Endodermal cell (in vitro differentiated cells): ENCODE measurements at places on chromosomes 2 and 18. TPM values are rescaled to one million over a fixed set of nuclear protein-coding genes. Genes with fewer than 3 reads are reported as not detected.
A peak's percentile ranks its signal among the peaks of the same experiment; 100 is the strongest.

GRCh38 chr2:32330136-32330535 lies 26.7 kb upstream of the BIRC6 start:
- no peaks in the 10 kb centered on the region for H3K4me1 ChIP-seq
- H3K36me3 ChIP-seq, result no peaks in the 10 kb centered on the region
- H3K27me3 ChIP-seq, result no peaks in the 10 kb centered on the region
- no peak overlapping the region for H3K4me3 ChIP-seq
- peak overlapping the region; percentile 22 for H3K27ac ChIP-seq
- DNase-seq, result no peak

GRCh38 chr2:231714639-231715498 lies 6.5 kb downstream of the PTMA start:
- no peak overlapping the region for H3K4me3 ChIP-seq
- peaks cover 38% of the 10 kb centered on the region for H3K36me3 ChIP-seq
- H3K4me1 ChIP-seq, result no peaks in the 10 kb centered on the region
- no peaks in the 10 kb centered on the region for H3K27me3 ChIP-seq

DNA sequence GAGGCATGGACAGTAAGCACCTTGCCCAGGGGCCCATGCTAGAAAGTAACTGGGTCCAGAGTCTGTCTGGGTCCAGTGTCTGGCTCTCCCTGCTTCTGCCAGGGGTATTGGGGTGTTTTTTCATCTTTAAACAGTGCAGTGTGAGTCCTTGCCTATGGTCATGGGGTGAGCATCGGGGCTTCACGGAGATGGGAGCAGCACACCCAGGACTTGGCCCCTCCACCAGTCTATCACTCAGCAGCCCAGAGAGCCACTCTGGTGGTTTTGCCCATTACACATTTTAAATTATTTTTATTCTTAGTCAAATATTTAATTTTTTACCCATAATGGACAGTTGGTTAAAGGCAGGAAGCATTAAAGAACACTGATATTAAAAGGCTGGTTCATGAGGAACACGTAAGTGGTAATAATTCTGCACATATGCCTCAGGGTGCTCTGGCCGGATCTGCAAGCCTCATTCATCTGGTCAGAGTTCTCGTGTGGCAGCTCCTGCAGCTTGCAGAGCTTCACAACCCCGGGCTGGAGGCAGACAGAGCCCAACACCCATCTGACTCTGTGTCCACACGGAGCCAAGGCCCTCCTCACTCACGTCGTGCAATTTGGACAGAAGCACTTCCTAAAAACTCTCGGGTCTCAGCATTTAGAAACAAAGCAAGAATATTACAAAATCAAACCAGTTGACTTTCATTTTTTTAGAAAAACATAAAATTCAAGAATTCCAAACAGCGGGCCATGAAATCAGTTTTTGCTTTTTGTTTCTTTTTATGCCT lies 204.1 kb downstream of the CTIF start:
- no peak overlapping the region for H3K4me3 ChIP-seq
- H3K4me1 ChIP-seq, result no peaks in the 10 kb centered on the region
- H3K36me3 ChIP-seq, result no peaks in the 10 kb centered on the region
- H3K27me3 ChIP-seq, result no peaks in the 10 kb centered on the region

- DNase-seq, result no peak
- no peak overlapping the region for H3K4me3 ChIP-seq
- no peaks in the 10 kb centered on the region for H3K36me3 ChIP-seq
- H3K4me1 ChIP-seq, result peaks cover 25% of the 10 kb centered on the region
- H3K27me3 ChIP-seq, result peaks cover 10% of the 10 kb centered on the region
Observed at GRCh38 chr2:157836531-157836930, 39.6 kb downstream of the ACVR1 start.

Gene AFF3
- 0.73 and 0.75 TPM in 2 replicates for total RNA-seq

Gene ASB18
- total RNA-seq, result not detected in 2 replicates

Gene ANKRD62
- not detected in 2 replicates for total RNA-seq

DNA sequence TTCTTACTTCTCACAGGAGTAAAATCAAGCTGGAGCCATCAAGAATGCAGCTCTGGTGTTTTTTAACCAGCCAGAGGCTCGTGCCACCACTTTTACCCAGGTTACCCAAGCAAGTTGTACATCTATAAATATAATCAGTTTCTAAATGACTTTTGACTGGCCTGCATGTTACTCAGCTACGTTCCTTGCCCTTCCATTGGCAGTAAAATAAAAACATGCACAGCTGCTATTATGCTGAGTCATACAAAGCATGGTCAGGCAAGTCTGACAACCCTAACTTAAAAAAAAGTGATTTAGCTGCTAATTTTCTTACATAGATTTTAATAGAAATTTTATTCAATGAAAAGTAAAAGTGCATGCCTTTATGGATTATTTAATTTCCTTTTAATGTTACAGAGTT lies 111.7 kb upstream of the CSRNP3 start:
- no peaks in the 10 kb centered on the region for H3K36me3 ChIP-seq
- H3K4me3 ChIP-seq, result no peak overlapping the region
- H3K4me1 ChIP-seq, result no peaks in the 10 kb centered on the region
- no peak for DNase-seq
- no peaks in the 10 kb centered on the region for H3K27me3 ChIP-seq

- H3K27ac ChIP-seq, result no peak overlapping the region
- H3K27me3 ChIP-seq, result no peaks in the 10 kb centered on the region
- no peaks in the 10 kb centered on the region for H3K36me3 ChIP-seq
Observed at GRCh38 chr2:41040782-41041520, 589.1 kb upstream of the SLC8A1 start.

Gene EN1
- not detected in 2 replicates for total RNA-seq

DNA sequence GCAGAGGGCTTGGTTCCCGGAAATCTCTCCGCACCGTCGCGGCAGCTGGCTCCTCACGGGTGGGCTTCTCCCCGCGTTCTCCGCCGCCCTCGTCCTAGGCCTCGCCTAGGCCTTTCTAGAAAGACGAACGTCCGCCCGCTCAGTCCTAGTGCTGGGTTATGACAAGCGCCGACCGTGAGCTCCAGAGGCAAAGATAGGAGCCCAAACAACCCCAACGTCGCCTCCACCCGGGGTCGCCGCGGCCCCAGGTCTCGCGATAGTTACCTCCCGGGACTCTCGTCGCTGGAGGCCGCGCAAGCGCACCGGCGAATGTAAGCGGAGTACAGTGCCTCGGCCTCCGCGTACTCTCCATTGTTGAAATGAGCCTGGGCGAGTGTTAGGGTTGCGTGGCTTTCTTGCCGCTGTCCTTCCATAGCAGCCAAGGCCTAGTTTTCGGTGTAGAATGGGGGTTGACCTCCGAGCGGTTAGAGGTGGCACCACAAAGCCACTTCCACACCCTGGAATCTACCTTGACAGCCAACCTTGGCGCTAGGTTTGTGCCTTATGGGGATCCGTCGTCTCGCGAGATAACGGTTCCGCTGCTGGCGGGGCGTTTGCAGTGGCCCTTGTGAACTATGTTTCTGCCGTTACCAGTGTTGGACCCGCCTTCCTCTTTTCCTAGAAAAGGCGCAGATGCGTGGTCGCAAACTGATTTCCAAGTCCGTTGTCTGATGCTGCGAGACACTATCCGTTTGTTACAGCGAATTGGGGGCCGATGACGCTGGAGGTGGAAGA lies at the start of gene TTC32:
Gene TTC32 (minus strand): TSS at position 542 of the 774 bp plus-strand sequence. CDS start 129 bp downstream, at position 413.
- DNase-seq, result peak; percentile 97
- peak within 1 kb of the TSS; percentile 97 for H3K4me3 ChIP-seq
- H3K27me3 ChIP-seq, result no peaks in the 10 kb centered on the region
- no peaks in the 10 kb centered on the region for H3K36me3 ChIP-seq
- peak within 1 kb of the TSS; percentile 83 for H3K27ac ChIP-seq
- H3K4me1 ChIP-seq, result peaks cover 4% of the 10 kb centered on the region

DNA sequence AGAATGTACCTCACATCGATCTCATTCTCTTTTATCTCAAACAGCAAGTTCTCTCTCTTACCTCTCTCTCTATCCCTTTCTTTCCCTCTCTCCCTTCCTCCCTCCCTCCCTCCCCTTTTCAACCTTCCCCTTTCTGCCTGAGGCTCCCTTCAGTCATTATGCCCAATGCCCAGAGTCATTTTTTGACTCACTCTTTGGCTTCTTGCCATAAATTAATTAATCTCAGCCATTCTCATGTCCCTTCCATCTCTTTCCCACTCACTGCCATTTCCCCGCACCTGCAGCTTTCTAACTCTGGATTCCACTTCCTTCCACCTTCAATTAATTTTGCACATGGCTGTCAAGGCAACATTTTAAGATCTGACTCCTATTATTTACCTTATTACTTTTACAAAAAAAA lies 60.1 kb downstream of the EVA1A start:
- no peaks in the 10 kb centered on the region for H3K36me3 ChIP-seq
- no peak overlapping the region for H3K27ac ChIP-seq
- no peak for DNase-seq
- H3K4me1 ChIP-seq, result no peaks in the 10 kb centered on the region
- H3K27me3 ChIP-seq, result peaks cover 9% of the 10 kb centered on the region

GRCh38 chr2:118047380-118047826 lies 33.5 kb upstream of the CCDC93 start:
- H3K27ac ChIP-seq, result no peak overlapping the region
- DNase-seq, result no peak
- no peaks in the 10 kb centered on the region for H3K27me3 ChIP-seq

GRCh38 chr18:78390348-78390951 lies 589.2 kb upstream of the SALL3 start:
- no peaks in the 10 kb centered on the region for H3K4me1 ChIP-seq
- no peak for DNase-seq
- H3K36me3 ChIP-seq, result no peaks in the 10 kb centered on the region
- H3K27me3 ChIP-seq, result no peaks in the 10 kb centered on the region
- H3K4me3 ChIP-seq, result no peak overlapping the region

DNA sequence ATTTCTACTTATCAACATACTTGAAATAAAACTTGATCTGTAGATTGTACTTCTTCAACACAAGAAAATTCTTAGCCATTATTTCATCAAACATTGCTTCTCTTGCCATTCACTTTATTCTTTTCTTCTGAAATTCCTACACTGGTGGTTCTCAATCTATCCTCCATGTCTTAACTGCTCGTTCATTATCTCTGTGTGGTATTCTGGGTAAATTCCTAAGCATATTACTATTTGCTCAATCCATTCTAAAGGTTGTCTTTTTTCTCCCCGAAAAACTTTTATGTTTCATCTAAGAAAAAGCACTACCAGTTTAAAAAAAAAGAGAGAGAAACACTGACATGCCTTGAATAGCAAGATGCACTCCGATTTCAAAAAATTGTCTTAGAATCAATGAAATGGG lies 18.0 kb downstream of the SP3 start:
- no peaks in the 10 kb centered on the region for H3K4me1 ChIP-seq
- no peak overlapping the region for H3K27ac ChIP-seq
- no peaks in the 10 kb centered on the region for H3K27me3 ChIP-seq
- DNase-seq, result no peak

Gene GEN1
- 6.7 to 34.5 TPM (median 30.5 TPM) in 3 replicates for total RNA-seq

GRCh38 chr2:229090225-229090624 lies 180.9 kb downstream of the PID1 start:
- no peak for DNase-seq
- H3K27me3 ChIP-seq, result no peaks in the 10 kb centered on the region
- peaks cover 2% of the 10 kb centered on the region for H3K4me1 ChIP-seq
- H3K4me3 ChIP-seq, result no peak overlapping the region

DNA sequence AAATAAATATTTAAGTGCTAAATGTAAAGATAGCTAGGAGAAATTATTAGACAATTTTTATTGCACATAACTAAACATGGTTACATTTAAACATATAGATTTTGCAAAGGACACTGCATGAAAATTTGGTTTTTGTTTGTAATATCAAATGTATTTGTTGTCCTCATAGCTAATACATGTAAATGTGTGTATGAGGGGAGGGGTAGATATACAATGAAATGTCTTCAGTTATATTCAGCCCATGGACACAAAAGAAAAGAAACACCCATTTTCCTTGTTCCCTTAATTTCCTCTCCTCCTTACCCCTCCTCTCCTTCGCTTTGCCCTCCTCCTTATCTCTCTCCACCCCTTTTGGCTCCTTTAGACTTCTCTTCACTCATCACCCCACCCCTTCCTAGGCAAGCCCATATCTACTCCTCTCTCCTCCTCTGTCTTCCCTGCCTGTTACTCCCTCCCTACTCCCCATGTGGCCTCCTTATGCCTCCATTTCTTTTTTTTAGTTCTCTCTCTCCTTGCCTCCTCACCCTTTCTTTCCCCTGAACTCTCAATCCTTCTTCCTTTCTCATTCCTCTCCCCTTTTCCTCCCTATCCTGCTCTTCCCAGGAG lies 1.4 kb downstream of the COL3A1 start:
- H3K27me3 ChIP-seq, result no peaks in the 10 kb centered on the region
- no peaks in the 10 kb centered on the region for H3K36me3 ChIP-seq
- no peak for DNase-seq
- H3K4me3 ChIP-seq, result no peak overlapping the region
- H3K4me1 ChIP-seq, result no peaks in the 10 kb centered on the region

Gene EFHD1
- 10.8 to 16.2 TPM (median 12.5 TPM) in 3 replicates for total RNA-seq

GRCh38 chr2:240356700-240357640 lies 78.5 kb upstream of the GPC1 start:
- H3K4me3 ChIP-seq, result no peak overlapping the region
- H3K27ac ChIP-seq, result no peak overlapping the region
- H3K27me3 ChIP-seq, result no peaks in the 10 kb centered on the region
- no peaks in the 10 kb centered on the region for H3K4me1 ChIP-seq

Gene ANKRD30B
- total RNA-seq, result not detected in 2 replicates

- no peak for DNase-seq
- no peaks in the 10 kb centered on the region for H3K36me3 ChIP-seq
- H3K4me3 ChIP-seq, result no peak overlapping the region
Observed at GRCh38 chr18:79107886-79108285, 38.7 kb downstream of the ATP9B start.

DNA sequence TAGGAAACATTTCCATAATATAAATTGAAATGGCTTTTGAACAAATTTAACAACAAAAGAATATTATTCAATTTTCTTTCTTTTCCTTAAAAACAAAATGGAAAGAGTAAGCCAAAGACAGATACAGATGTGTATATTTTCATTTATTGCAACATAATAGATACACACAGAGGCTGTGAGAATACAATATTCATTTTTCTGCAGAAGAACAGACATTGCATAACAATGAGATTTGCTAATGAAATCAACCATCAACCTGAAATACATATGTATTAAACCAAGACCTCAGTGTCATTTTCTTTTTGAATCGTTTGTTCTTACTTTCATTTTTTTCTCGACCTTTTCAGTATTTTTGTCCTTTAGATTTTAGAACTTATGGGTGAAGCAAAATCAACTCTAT lies 95.1 kb downstream of the BAZ2B start:
- H3K4me1 ChIP-seq, result no peaks in the 10 kb centered on the region
- no peak overlapping the region for H3K4me3 ChIP-seq
- H3K27me3 ChIP-seq, result no peaks in the 10 kb centered on the region
- H3K36me3 ChIP-seq, result no peaks in the 10 kb centered on the region

Gene NCKAP5
- 0.21 to 0.67 TPM (median 0.58 TPM) in 3 replicates for total RNA-seq

GRCh38 chr2:71008342-71008741 lies 13.7 kb upstream of the TEX261 start:
- peaks cover 10% of the 10 kb centered on the region for H3K27me3 ChIP-seq
- no peaks in the 10 kb centered on the region for H3K36me3 ChIP-seq
- no peaks in the 10 kb centered on the region for H3K4me1 ChIP-seq
- no peak for DNase-seq
- no peak overlapping the region for H3K4me3 ChIP-seq

GRCh38 chr2:128271911-128272600 lies 46.6 kb downstream of the HS6ST1 start:
- peak; percentile 38 for DNase-seq
- no peaks in the 10 kb centered on the region for H3K4me1 ChIP-seq
- H3K27me3 ChIP-seq, result no peaks in the 10 kb centered on the region

Gene TEX44
- not detected in 3 replicates for total RNA-seq

Gene TCF7L1
- total RNA-seq, result 69.4 to 90.6 TPM (median 71.9 TPM) in 3 replicates

- no peak for DNase-seq
- no peak overlapping the region for H3K27ac ChIP-seq
- H3K27me3 ChIP-seq, result no peaks in the 10 kb centered on the region
- H3K4me3 ChIP-seq, result no peak overlapping the region
- H3K36me3 ChIP-seq, result peaks cover 74% of the 10 kb centered on the region
- no peaks in the 10 kb centered on the region for H3K4me1 ChIP-seq
Observed at GRCh38 chr18:68703326-68703725, 11.6 kb downstream of the TMX3 start.
